Immature natural killer cell (primary cell): ENCODE measurements at places on chromosomes 5 and 9. TPM values are rescaled to one million over a fixed set of nuclear protein-coding genes. Genes with fewer than 3 reads are reported as not detected.

- H3K36me3 ChIP-seq, result no peaks in the 10 kb centered on the region
- no peaks in the 10 kb centered on the region for H3K27me3 ChIP-seq
- no peaks in the 10 kb centered on the region for H3K4me1 ChIP-seq
- H3K4me3 ChIP-seq, result no peak overlapping the region
Measured at GRCh38 chr5:126124706-126125345, 298.4 kb upstream of the GRAMD2B start.

DNA sequence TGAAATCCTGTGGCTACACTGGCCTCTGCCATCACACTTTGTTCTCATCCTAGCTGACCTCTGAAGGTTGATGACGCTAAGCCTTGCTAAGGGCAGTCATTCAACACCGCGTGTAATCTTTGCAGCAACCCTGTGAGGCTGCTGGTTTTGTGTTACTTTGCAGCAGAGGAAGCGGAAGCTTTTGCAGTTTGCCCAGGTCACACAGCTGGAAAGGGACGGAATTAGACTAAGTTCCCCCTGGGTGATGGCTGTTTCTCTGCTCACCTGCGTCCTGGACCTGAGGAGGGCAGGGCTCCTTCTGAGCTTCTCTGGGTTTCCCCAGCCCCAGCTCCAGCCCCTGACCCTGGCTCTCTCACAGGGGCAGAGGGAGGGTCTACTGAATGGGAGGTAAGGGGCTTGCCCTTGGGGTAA, 7.3 kb upstream of the SLC25A51 start:
- H3K27me3 ChIP-seq, result no peaks in the 10 kb centered on the region
- H3K4me1 ChIP-seq, result peaks cover 2% of the 10 kb centered on the region
- no peak for DNase-seq
- no peaks in the 10 kb centered on the region for H3K36me3 ChIP-seq

GRCh38 chr5:7686794-7687193, 164.1 kb downstream of the CFAP90 start:
- DNase-seq, result no peak

- H3K4me1 ChIP-seq, result no peaks in the 10 kb centered on the region
- no peaks in the 10 kb centered on the region for H3K36me3 ChIP-seq
- H3K27me3 ChIP-seq, result no peaks in the 10 kb centered on the region
- H3K27ac ChIP-seq, result no peak overlapping the region
Measured at GRCh38 chr9:13239208-13239607, 40.3 kb downstream of the MPDZ start.

DNA sequence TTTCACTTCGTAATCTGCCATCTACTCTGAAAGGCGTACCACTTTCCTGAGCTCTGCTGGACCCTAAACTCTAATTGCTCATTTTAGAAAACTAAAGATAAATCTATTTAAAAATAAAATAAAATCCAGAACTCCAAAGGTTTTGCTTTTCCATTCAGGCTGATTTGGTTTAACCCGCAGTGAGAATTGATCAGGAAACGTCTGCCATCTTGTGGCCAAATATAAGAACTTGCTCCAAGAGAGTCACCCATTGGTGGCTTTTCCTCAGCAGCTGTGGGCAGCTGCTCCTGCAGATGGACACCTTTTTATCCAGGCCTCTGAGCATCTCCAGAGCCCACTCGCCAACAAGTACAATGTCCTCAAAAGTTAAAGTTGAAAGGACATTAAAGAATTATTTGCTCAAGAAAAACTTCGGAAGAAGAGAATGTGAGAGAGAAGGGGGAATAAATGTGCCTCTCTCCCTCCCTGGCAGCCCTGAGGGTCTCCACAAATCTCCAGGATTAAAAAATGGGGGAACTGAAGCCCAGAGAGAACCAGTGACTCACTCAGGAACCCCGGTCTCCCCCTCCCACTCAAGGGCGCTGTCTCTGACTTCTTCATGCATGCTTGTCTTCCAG, 4.1 kb downstream of the SAXO1 start:
- DNase-seq, result peak; percentile 20
- H3K4me1 ChIP-seq, result no peaks in the 10 kb centered on the region
- no peak overlapping the region for H3K27ac ChIP-seq
- no peaks in the 10 kb centered on the region for H3K36me3 ChIP-seq
- H3K27me3 ChIP-seq, result peaks cover 2% of the 10 kb centered on the region
- no peak overlapping the region for H3K4me3 ChIP-seq

DNA sequence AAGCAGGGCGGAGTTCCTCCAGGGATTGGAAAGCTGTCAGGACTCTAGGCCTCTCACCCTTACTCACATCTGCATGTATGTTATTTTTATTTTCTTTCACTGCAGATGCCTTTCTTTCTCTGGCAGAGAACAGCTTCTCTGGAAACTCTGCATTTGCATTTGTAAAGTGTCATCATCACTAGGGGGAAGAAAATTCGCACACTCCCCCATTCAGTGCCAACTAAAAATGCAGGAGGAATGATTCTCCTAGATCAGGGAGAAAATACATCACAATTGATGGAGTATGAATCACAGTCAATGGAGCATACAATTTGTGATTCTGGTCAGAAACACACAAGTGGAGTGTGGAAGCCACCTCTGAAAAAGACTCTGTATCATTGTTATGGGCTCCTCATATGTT, 351.4 kb upstream of the FTMT start:
- H3K36me3 ChIP-seq, result no peaks in the 10 kb centered on the region
- no peak for DNase-seq
- H3K4me1 ChIP-seq, result no peaks in the 10 kb centered on the region
- H3K4me3 ChIP-seq, result no peak overlapping the region
- H3K27ac ChIP-seq, result no peak overlapping the region
- H3K27me3 ChIP-seq, result no peaks in the 10 kb centered on the region

DNA sequence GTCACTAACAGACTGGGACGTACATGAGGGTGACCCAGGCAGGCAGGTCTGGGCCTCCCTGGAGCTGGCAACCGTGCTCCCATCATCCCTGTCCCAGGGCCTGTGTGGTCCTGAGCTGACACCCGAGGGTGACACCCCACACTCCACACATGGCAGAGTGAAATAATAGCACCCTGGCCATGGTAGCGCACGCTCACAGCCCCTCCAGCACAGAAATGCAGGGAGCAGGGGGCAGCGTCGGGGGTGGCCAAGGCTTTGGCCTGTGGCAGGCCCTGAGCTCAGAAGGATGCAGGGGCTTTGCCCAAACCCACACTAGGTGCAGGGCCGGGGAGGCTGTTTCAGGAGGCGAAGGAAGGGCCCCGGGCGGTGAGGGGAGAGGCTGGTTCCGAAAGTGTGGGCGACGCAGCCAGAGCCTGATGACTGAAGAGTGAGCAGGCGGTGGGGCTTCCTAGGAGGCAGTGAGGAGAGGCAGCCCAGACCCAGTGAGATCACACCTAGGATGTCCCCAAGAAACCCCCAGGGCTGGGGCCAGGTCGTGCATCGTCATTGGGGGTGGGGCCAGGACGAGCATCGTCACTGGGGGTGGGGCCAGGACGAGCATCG, 12.9 kb downstream of the OR2V2 start:
- peak overlapping the region; percentile 74 for H3K4me3 ChIP-seq
- H3K27ac ChIP-seq, result peak overlapping the region; percentile 73
- H3K4me1 ChIP-seq, result peaks cover 6% of the 10 kb centered on the region
- H3K27me3 ChIP-seq, result peaks cover 28% of the 10 kb centered on the region
- DNase-seq, result peak; percentile 75

DNA sequence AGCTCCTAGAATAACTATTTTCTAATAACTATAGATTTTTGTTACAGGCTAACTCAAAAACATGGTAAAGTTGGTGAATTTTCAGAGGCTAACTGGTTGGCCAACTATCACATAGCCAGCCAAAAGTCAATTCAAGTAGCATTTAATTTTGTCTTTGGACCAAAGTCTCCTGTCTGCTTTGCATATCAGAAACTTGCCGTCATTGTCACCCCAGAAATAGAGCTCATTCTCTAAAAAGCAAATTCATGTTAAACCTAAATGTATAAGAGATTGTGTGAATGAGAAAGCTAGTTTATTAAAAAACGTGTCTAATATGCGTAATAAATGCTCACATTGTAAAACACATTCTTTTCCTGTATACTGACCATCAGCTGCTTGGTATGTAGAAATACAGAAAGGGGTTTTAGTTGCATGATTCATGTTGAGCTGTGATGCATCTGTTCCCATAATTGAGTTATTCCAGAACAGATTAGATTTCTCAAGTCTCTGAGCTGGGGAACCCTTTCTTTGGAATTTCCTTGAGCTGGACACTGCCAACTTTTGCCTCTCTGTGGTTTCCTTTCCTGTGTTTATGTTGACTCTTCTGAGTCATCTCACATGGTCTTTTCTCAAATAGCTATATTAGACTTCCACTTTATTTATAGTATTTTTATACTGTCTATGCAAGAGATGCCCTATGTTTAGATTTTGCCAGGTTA, 7.3 kb downstream of the SRFBP1 start:
- H3K4me3 ChIP-seq, result no peak overlapping the region
- H3K36me3 ChIP-seq, result no peaks in the 10 kb centered on the region
- DNase-seq, result no peak

- H3K4me1 ChIP-seq, result peaks cover 3% of the 10 kb centered on the region
- no peak overlapping the region for H3K4me3 ChIP-seq
- DNase-seq, result no peak
Measured at GRCh38 chr9:136769710-136770191, 5.4 kb upstream of the LCN15 start.

DNA sequence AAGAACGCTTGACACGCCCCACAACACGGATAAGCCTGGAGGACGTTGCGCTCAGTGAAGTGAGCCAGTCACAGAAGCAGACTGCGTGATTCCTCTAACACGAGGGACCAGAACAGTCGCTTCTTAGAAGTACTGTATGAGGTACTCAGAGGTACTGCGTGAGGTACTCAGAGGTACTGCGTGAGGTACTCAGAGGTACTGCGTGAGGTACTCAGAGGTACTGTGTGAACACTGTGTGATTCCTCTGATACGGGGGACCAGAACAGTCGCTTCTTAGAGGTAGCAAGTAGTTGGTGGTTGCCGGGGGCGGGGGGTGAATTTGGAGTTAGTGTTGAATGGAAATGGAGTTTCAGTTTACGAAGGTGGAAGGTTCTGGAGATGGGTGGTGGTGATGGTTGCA, 5.8 kb downstream of the NDUFS6 start:
- H3K27ac ChIP-seq, result peak overlapping the region; percentile 41
- H3K4me1 ChIP-seq, result peaks cover 77% of the 10 kb centered on the region
- no peaks in the 10 kb centered on the region for H3K27me3 ChIP-seq

- H3K27me3 ChIP-seq, result peaks cover 10% of the 10 kb centered on the region
- no peaks in the 10 kb centered on the region for H3K36me3 ChIP-seq
- no peak for DNase-seq
- H3K4me1 ChIP-seq, result no peaks in the 10 kb centered on the region
Measured at GRCh38 chr9:113360242-113360842, 11.0 kb downstream of the BSPRY start.

DNA sequence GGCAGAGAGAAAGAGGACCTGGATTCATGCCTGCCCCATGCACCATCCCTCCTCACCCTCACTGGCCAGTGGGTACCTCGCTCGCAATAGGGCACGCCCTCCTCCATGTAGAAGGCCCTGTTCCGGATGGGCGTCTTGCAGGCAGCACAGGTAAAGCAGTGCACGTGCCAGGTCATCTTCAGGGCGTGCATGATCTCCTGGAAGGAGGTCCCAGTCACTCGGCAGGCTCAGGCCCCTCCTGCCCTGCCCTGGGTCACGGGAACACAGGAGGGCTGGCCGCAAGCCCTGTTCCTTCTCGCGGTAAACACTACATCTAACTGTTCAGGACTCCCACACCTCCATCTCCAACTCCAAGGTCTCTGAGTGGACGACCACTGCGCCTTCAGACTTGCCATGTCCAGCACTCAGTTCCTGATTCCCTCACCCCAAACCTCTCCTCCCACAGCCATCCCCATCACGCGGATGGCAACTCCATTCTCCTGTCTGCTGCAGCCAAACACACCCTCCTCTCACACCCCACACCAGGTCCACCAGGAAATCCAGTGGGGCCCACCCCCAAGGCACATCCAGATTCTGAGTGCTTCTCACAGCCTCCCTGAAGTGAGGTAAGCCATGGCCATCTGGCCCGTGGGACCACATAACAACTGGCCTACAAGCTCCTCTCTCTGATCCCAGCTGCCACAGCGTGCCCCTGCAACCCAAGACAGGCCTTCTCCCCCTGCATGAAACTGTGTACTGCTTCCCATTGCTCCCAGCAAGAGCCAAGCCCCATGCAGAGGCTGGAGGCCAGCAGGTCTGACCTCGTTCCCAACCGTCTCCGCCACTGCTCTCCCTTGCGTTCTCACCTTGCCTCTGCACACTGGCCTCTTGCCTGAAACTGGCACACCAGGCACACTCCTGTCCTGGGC, 10.8 kb upstream of the DBN1 start:
- H3K36me3 ChIP-seq, result peaks cover 3% of the 10 kb centered on the region
- peaks cover 11% of the 10 kb centered on the region for H3K4me1 ChIP-seq
- peaks cover 6% of the 10 kb centered on the region for H3K27me3 ChIP-seq
- no peak for DNase-seq
- H3K27ac ChIP-seq, result no peak overlapping the region
- H3K4me3 ChIP-seq, result no peak overlapping the region

DNA sequence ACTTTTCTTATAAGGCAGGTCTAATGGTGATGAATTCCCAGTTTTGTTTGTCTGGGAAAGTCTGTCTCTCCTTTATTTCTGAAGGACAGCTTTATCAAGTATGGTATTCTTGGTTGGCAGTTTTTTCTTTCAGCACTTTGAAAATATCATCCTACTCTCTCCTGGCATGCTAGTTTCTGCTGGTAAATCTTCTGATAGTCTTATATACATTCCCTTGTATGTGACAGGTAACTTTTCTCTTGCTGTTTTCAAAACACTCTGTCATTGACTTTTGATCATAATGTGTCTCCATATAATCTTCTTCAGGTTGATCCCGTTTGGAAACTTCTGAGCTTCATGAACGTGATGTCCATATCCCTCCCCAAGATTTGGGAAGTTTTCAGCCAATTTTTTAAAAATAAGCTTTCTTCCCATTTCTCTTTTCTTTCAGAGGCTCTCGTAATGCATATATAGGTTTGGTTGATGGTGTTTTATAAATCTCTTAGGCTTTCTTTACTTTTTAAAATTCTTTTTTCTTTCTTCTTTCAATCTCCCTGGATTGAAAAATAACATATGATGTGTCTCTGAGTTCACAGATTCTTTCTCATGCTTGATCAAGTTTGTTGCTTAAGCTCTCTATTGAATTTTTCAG, 22.5 kb upstream of the GRAMD2B start:
- DNase-seq, result no peak
- no peaks in the 10 kb centered on the region for H3K36me3 ChIP-seq
- H3K27ac ChIP-seq, result no peak overlapping the region

- peak; percentile 40 for DNase-seq
- peak overlapping the region; percentile 90 for H3K27ac ChIP-seq
- no peaks in the 10 kb centered on the region for H3K27me3 ChIP-seq
- H3K36me3 ChIP-seq, result peaks cover 4% of the 10 kb centered on the region
- peaks cover 99% of the 10 kb centered on the region for H3K4me1 ChIP-seq
- peak overlapping the region; percentile 86 for H3K4me3 ChIP-seq
Measured at GRCh38 chr5:50744776-50745175, 78.3 kb downstream of the PARP8 start.

DNA sequence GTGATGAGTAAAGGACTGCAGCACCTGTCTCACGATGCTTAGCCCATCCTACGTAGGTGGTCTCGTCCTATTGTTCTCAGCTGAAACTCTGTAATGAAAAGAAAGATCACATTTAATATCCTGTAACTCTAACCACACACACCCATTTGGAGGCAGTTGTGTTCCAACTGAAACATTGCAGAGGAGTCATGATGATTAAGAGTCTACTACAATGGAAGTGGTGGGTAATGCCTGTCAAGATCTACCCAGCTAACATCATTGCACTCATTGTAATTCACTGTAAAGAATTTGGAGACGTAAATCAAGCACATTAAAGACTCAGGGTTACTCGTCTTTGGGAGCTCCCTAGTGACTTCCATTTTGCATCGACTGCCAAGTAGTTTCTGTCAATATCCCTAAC, 106.0 kb upstream of the PTPN3 start:
- H3K4me3 ChIP-seq, result no peak overlapping the region
- H3K27me3 ChIP-seq, result peaks cover 3% of the 10 kb centered on the region
- no peaks in the 10 kb centered on the region for H3K36me3 ChIP-seq
- DNase-seq, result no peak
- no peaks in the 10 kb centered on the region for H3K4me1 ChIP-seq
- H3K27ac ChIP-seq, result no peak overlapping the region

The PCDHA13 gene
- not detected for polyA plus RNA-seq

The SHOC1 gene
- not detected for polyA plus RNA-seq
